ENCODE measurements at places on chromosomes 3 and 15. TPM values are rescaled to one million over a fixed set of nuclear protein-coding genes. Genes with fewer than 3 reads are reported as not detected.
A peak's percentile ranks its signal among the peaks of the same experiment; 100 is the strongest.

- DNase-seq: no peak
Measured at GRCh38 chr3:175392653-175393052, 533.5 kb downstream of the NAALADL2 start.

DNA sequence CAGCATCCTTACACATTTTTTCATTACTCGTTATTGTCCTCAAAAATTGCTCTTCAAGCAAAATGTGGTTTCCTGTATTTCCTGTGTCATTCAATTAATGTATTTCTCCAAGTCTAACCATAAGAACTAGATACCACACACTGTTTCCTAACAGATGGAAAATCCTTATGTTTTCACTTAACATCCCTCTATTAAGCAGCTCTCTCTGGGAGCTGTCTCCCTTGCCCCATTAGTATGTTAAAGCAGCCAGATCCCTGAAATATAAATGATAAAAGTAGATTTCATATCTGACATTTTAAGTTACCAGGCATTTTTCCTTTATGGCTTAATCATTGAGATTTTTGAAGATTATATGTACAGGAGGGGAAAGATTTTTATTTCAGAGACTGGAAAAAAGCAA lies 15.9 kb downstream of the PFN2 start:
- DNase-seq: no peak

- no peak for DNase-seq
Measured at GRCh38 chr3:124650798-124651197, 79.5 kb upstream of the UMPS start.

DNA sequence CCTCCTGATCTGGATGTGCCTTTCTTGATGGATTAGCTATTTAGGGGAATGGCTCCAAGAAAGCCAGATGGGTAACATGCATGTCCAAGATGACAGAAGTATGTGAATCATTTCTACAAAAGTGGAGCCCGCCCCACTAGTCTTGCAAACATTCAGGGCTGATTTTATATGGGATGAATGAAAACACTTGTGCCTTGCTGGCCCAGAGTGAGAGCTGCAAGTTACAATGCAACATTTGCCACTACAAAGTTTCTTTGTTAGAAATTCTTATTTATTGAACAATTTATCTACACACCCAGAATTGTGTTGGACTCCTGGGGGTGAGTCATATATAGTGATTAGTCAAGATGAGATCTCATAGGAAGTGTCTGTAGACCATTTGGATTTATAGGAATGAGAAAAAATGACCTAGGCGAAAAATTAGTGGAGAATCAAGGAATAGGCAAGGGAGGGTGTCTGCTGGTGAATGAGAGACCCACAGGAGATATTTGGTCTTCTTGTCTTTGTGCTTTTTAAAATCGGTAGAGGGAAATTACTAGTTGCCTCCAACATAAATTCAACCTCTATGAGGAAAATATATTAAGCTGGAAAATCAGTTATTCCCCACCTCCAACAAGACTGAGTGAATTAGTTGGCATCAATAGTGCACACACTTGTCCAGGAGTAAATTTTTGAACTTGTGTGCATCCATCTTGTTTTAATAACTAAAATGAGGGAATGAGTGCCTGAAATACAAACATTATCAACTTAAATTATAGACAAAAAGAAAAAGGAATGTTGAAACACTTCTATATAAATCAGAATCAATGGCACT lies 53.5 kb upstream of the DCBLD2 start:
- no peak for DNase-seq

GRCh38 chr15:80072285-80072994 lies 13.0 kb downstream of the ZFAND6 start:
- DNase-seq: no peak

DNA sequence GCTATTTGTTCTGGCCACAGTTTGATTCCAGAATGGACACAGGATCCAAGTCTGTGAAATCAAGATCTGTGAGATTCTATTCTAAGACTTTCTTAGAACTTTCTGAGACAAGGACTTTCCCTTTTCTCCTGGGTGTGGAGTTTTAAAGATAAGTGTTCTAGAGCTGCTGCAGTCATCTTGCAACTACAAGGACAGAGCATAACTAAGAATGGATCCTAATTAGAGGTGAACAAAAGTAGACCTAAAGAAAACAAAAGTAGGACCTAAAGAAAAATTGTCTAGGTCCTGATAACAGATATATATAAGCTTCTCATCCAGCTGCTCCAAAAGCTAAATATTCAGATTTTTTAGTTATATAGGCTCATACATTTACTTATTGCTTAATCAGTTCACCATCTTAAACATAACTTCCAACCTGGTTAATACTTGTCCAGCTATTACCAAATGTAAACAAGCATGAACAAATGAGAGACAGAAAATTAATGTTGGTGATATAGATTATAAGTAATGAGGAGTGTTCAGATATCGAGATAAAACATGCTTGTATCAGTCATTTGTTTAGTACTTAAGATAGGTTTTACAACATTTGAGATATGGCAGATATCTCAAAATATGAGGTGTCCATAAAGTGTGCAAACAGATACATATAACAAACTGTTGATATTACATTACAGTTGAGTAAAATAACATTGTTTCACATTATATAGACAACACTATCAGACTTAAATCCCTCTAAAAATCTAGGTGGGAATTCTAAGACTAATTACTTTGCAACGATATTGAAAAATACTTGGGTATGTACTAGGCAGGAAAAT lies 75.1 kb downstream of the CD200 start:
- no peak for DNase-seq

The OXTR gene
- 2.3 TPM for total RNA-seq

The GPR62 gene
- total RNA-seq: not detected

DNA sequence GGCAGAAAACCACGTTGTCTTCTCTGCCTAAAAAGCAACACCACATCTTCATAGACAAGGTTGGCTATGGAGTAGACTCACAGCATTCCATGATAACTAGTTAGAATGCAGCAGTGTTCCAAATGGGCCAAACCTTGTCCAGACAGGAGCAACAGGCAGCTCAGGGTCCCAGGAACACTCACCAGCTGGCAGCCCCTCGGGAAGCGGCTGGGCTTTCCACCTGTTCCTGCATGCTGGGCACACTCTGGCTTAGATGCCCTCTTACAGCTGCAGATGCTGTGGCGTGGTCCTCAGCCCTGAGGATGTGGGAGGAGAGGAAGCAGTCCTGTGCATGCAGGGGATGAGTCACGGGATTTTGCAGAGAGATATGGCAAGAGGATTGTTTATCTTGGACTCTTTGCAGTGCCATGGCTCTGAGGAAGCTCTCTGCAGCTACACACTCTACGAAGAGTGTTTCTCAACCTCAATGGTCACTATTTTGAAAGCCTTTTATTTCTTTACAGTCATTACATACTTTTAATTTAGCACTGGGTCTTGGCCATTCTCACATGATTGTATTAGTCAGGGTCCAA lies 11.3 kb downstream of the NRROS start:
- no peak for DNase-seq

GRCh38 chr3:177362626-177363025 lies 165.3 kb upstream of the TBL1XR1 start:
- DNase-seq: no peak

- DNase-seq: no peak
Measured at GRCh38 chr3:111669926-111670630, 74.9 kb upstream of the ZBED2 start.

GRCh38 chr3:196063049-196063448 lies 18.8 kb downstream of the TFRC start:
- no peak for DNase-seq

DNA sequence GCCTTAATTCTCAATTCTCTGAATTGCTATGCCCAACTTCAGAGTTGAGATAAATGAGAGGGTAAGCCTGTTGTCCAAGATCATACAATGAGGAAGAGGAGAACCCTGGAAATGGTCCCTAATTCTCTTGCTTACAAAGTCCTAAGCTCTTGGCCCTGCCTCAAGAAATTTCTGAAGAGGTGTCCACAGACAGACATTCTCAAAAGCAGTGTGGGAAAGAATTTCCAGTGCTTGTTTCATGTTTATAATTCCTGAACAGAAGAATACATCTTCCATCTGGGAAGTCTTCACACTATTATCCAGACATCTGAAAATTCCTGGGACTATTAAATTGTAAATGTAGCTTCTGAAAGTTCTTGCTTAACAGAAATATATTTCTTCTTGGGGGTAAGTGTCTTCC lies 166.8 kb upstream of the LRTM1 start:
- no peak for DNase-seq

DNA sequence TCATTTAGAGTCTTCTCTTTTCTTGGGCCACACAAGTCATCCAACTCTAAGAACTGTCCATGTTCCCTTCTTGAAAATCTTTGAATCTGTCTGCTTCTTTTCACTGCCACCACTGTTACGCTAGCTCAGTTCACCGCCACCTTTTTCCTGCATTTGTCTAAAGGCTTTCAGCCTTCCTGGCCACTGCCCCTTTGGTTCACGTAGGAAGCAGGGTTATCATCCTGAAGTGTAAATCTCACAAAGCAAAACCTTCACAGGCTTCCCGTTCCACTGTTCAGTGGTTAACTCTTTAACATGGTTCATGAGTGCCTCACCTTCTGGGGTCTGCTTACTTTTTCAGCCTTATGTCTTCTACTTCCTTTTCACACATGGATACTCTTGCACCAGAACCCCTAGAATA lies 26.3 kb upstream of the CCDC39 start:
- no peak for DNase-seq

The P2RY13 gene
- total RNA-seq: 3.0 TPM

DNA sequence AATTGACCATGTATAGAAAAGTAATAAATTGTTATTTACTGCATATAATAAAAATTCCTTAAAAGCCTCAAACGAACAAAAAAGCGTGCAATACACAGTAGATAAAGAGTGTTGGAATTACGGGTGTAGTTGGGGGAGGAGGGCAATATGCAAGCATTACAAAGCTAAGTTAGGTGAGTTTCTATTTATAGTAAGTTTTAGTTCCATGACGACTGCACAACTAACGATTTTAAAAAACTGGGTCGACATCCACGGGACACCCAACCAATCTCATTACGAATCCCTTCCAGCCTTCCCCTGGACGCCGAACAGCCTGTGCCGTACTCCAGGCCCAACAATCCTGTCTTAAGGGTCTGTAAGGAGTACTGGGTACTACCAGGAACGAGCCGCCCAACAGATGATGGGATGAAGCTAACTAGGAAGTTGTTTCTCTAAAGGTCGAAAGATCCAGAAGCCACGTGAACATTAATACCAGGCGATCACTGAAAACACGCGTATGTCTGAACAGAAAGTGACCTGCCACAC lies 677 bp downstream of the POLQ start:
- DNase-seq: no peak

- no peak for DNase-seq
Measured at GRCh38 chr15:63405159-63405558, 23.5 kb upstream of the CA12 start.

The ROPN1 gene
- not detected for total RNA-seq

The CLDN1 gene
- 2.0 TPM for total RNA-seq

GRCh38 chr15:65342493-65342892 lies 35.3 kb downstream of the IGDCC3 start:
- DNase-seq: no peak

DNA sequence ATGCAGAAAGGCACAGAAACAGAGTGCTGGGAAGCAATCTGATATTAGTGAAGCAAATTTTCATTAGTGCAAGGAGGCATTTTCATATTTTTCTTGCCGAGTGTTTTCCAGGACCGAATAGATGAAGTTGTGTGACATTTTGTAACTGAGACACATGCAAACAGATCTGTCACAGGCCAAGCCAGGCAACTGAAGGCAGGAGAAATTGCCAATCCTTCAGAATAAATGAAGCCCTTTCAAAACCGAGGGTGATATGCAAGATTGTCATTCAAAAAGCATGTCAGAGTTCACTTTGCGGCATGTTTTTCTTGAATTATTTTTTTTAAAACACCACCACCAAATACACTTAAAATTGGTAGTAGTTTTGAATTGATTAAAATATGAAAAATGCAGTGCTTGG lies 6.2 kb downstream of the LMOD3 start:
- no peak for DNase-seq

The CFAP100 gene
- total RNA-seq: not detected

DNA sequence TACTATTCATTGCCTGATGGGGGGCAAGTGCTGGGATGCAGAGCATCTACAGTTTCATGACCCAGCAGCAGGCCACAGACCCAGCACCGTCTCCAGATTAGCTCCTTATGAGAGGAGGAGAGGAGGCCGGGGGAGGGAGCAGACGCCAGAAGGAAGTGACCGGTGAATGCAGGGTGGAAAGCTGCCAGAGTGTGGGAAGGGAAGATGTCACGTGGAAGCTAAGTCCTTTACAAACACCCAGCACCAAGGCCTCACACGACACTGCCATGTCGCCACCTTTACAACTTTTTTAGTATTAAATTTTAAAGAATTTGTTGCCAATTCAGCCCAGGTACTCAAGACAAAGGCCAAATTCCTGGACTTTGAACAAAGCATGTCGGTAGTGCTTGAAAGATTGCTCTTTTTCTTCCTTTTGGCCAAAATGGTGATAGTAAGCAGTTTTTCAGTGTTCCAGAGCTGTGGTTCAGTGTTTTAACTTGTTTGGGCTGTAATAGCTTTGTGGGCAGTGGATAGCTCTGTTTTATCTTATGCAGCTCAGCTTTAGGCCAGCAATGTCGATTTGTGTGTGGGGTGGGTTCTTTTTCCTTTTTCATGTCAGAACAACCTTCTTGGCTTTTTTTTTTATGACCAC lies 58.2 kb downstream of the ZBTB38 start:
- peak; percentile 79 for DNase-seq

The MAGEL2 gene
- total RNA-seq: not detected

GRCh38 chr3:59937201-59937600 lies 887.4 kb upstream of the CFAP20DC start:
- DNase-seq: no peak

DNA sequence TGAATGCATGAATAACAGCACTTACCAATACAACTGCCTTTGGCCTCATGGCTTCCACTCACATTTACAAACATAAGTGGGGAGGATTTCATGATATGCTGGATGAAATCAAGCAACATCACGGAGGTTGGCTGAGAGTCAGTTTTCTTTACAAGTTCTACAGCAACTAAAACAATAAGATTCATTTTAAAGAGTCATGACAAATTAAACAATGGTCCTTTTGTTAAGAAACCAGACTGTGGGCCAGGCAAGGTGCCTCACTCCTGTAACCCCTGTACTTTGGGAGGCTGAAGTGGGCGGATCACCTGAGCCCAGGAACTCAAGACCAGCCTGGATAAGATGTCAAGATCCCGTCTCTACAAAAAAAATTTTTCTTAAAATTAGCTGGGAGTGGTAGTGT lies 12.4 kb downstream of the ATR start:
- no peak for DNase-seq

GRCh38 chr3:51380601-51381332 lies 4.3 kb upstream of the MANF start:
- DNase-seq: no peak

DNA sequence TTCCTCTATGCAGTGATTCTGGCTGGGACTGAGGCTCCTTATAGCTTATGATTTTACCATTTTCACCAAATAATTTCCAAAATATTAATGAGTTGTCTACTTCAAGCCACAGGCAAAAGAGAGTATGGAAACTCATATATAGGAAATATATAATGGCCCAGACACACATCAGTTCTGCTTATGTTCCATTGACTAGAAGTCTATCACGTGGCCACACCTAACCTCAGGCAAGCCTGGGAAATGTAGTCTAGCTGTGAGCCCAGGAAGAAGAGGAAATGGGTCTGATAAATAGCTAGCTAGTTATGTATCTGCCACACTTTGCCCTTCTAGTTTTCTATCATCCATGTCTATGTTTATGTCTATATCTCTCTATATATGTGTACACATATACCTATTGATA lies 195.1 kb downstream of the OTOL1 start:
- no peak for DNase-seq
